ENCODE measurements at places on chromosomes 11 and 22.

GRCh38 chr22:32237906-32238305, 17.2 kb downstream of the SLC5A4 start:
- DNase-seq = no peak

DNA sequence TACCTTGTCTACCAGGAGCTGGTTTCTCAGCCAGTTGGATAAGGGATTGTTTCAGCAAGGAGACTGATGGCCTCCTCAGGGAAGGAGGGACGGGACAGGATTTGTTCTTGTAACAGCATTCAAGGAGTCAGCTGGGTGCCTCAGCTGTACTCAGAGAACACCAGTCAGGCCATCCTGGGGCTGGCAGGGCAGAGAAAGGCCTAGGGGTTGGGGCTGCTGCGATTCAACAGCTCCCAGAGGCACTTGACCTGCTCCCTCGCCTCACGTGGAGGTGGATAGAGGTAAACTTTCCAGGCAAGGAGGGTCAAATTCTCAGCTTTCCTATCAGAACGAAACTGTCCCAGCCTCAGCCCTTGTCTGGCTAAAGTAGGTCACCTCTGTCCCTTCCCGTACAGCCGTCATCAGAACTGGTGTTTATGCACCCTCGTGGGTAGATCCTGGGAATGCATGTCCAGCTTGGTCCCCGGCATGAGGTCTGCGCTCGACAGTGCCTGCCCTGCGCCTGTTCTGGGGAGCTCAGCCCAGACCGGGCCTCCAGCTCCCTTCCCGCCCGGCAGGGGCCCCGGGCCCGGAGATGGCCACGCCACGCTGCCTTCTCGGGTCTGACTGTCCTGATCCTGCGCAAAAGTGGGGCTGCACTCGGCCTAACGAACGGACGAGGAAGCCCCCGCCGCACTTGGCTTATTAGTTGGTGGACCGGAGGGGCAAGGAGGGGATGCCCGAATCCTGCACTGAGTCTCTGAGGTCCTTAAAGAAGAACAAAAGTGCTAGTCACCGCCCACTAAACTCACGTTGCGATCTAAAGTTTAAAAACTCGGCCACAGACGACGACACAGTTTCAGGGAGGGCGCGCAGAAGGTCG, 762 bp upstream of the CCDC134 start:
- DNase-seq = peak; percentile 45

DNA sequence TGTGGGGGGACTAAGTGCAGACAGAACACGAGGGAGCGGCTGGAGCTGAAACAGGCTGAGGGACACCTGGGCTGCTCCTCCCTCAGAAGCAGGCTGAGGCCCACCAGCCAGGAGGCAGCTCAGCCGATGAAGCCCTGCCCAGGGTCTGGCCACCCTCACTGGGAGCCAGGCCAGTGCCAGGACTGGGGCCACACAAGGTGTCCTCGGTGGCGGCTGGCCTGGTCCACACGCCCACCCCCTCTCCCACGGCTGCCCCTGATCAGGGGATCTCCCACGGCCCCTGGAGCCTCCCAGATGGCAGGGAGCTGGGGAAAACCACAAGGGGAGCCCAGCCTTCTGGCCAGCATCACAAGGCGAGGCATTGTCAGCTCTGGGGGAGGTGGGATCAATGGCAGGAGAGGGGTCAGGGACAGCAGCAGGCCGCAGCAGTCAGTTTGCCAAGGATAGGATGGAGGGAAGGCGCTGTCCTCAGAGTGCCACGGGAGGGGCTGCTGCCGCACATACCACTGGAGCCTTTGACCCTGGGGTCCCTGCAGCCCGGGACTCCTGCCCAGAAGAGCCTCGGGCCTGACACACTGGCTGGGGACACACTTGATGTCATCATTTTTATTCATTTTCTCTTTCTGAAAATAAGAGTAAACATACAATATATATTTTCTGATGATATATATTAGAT, 11.7 kb upstream of the RASL10A start:
- no peak for DNase-seq

GRCh38 chr22:25083807-25084200, 115.9 kb upstream of the CRYBB3 start:
- peak; percentile 13 for DNase-seq

- DNase-seq = peak; percentile 24
Measured at GRCh38 chr11:57514538-57515331, 767 bp downstream of the SLC43A1 start.

DNA sequence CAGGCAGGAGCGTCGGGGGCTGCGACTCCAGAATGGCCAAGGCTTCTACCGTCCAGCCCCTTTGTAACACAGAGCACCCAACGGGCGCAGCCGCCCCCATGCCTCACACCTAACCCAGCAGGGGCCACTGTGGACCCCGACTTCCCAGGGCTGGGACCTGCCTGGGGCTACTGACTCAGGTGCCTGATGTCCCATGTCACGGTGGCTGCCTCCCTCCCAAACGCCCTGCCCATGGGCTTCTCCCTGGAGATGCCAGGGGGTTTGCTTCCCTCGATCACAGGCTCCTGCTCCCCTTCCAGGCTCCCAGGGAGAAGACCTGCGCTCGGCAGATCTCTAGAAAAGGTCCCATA, 84.0 kb downstream of the MYEOV start:
- no peak for DNase-seq

DNA sequence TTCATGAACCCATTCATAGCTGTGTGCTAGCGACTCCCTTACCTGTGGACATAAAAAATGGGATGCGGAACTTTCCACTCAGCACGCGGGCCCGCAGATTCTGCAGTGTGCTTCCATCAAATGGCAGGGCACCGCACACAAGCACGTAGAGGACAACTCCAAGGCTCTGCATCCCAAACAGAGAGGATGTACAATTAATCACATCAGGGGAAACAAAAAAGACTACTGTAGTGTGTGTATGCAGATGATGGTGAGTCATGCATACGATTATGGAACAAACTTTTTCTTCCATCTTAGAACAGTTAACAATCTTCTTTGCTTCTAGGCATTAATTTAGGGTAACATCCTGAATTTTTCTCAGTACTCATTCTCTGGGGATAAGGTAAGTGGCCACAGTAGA, 58.8 kb upstream of the APOA1 start:
- no peak for DNase-seq

- no peak for DNase-seq
Measured at GRCh38 chr11:15127341-15127740, 12.6 kb downstream of the INSC start.

DNA sequence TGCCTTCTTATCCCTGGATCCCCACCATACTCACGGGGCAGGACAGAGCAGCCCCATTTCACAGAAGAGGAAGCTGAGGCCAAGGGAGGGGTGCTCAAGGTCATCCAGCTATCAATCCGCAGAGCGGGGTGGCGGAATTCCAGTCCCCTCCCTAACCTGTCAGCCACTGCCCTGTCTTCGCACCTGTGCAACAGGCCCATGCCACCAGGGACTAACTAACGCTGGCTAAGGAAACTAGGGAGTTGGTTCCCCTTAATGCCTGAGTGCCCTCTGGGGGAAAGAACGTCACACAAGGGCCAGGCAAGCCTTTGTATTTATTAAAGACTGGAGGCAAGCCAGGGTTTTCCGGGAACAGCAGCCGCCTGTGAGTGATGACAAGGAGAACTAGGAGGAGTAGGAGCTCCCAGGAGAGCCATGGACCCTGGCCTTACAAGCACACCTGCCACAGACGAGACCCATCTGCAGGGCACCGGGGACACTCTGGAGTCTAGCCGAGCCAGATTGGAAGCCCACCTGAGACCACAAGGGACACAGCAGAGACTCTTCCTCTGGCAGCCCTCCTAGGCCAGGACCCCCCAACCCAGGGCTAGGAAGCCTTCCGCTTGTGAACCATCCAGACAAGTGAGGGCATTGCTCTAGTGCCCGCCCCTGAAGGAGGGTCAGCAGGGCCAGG, 64.4 kb downstream of the MYH9 start:
- peak; percentile 85 for DNase-seq

- DNase-seq = no peak
Measured at GRCh38 chr11:57630171-57630570, 19.5 kb downstream of the YPEL4 start.

- DNase-seq = no peak
Measured at GRCh38 chr11:78662811-78663210, 88.1 kb upstream of the NARS2 start.

All from lung microvascular endothelial cell (primary cell).